ENCODE measurements at places on chromosomes 11 and 22.

GRCh38 chr11:69684651-69685050 is 9.5 kb upstream of the LTO1 start:
- no peak for DNase-seq

GRCh38 chr22:39374191-39374590 is 24.4 kb downstream of the SYNGR1 start:
- no peak for DNase-seq

DNA sequence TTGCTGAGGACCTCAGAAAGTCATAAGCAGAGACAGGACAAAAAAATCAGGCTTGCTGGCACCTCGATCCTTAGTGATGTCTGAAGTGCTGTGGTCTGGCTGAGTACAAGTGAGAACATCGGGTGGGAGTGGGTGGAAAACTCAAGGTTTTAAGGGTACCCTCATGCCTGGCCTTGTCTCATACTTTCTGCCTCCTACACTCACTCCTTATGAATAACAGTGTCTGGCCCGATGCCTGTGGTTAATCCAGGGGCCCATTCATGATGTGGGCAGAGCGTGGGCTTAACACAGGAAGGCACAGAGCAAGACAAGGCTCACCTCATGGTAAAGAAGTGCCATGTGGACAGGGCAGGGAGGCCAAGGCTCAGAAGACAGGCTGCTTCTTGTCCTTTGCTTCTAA is 11.0 kb upstream of the UCP3 start:
- DNase-seq = no peak

DNA sequence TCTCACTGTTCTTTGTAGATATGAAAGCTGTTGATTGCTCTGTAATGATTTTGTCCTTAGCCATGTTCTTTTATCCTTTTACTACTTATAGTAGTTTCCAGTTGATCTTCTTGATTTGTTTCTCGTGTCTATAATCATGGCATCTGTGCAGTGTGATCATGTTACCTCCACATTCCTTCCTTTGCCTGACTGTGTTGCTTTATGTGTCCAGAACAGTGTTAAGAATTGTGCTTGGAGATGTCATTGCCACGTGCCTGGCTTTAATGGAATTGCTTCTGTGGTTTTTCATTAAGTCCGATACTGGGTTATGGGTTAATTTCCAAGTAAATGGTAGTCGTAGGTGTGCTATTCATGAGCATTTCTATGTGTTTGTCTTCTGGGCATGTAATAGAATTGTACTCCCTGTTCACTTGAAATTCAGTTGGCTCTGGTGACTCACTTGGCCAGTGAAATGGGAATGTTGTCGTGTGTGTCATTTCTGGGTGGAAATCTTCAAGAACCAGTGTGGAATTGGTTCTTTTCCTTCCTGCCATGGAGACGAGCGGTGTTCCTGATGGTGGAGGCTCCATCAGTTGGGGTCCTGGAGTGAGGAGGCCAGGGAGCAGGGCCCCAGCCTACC is 6.8 kb downstream of the GTSE1 start:
- DNase-seq = no peak

- DNase-seq = no peak
Observed at GRCh38 chr11:78710417-78710816, 135.8 kb upstream of the NARS2 start.

DNA sequence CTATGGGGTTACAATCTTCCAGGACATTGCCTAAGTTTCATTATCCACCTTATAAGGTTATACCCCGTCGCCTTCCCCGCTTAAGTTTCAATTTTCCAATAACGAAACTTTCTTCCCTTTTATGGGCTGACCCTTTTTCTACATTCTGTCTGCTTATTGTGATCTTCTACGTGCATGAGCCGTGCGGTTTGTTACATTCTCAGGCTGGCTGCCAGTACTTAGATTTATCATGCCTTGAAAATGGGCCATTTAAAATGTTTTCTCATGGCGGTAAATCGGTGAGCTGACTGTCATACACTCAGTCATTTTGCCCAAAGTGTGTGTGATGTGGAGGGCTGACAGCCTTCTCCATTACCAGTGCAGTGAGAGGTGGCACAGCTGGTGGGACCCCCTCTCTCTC is 23.3 kb downstream of the DGCR6L start:
- DNase-seq = no peak

- no peak for DNase-seq
Observed at GRCh38 chr11:75946531-75947530, 131.8 kb downstream of the UVRAG start.

DNA sequence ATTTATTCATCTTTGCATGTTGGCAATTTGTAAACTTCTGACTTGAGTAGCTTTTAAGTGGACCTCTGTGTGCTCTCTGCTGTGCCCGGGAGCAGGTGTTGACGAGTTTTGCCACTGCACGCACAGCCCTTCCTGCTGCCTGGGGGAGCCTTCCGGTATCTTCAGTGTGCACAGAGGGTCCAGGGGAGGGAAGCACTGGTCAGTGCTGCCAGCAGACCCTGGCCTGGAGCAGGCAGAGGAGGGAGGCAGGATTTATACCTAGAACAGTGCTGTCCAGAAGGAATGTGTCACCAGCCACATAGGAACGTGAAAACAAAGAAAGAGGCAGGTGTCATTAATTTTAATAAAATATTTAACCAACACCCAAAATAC is 403.6 kb downstream of the TBC1D22A start:
- no peak for DNase-seq

DNA sequence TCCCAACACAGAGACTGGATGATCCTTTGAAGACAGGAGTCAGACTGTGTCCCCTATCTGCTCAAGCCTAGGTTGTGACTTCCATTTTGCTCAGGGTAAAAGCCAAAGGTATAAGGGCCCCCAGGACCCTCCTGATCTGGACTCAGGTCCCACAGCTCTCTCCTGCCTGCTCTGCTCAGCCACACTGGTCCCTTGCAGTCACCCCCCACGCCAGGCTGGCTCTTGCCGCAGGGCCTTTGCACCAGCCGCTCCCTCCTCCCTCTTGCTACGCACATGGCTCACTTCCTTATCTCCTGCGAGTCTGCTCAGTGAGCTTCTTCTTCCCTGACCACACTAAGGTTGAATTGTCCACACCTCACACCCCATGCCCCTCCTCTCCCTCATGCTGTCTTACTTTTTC is 28.4 kb upstream of the CACNG2 start:
- DNase-seq = no peak

GRCh38 chr11:94303966-94304958 is at the start of gene IZUMO1R:
TSS of gene IZUMO1R (plus strand) at chr11:94304580. CDS start at chr11:94305637, 1,057 bp downstream.
- no peak for DNase-seq

DNA sequence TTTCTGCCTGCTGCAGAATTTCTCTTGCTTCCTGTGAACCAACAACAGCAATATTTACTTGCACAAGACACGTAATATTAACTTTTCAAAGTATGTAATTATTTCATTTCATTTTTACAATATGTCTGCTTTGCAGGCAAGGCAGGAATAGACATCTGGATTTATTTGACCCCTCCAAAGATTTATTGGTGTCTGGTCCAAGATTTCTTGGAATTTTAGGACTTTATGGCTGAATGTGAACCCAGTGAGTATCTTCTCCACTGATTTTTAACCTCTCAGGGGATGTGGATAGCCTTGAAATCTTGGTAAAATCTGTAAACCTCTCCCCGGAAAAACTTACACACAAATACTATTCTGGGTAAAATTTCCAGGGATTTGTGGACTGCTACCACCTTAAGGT is 61.5 kb downstream of the PKNOX2 start:
- DNase-seq = no peak

DNA sequence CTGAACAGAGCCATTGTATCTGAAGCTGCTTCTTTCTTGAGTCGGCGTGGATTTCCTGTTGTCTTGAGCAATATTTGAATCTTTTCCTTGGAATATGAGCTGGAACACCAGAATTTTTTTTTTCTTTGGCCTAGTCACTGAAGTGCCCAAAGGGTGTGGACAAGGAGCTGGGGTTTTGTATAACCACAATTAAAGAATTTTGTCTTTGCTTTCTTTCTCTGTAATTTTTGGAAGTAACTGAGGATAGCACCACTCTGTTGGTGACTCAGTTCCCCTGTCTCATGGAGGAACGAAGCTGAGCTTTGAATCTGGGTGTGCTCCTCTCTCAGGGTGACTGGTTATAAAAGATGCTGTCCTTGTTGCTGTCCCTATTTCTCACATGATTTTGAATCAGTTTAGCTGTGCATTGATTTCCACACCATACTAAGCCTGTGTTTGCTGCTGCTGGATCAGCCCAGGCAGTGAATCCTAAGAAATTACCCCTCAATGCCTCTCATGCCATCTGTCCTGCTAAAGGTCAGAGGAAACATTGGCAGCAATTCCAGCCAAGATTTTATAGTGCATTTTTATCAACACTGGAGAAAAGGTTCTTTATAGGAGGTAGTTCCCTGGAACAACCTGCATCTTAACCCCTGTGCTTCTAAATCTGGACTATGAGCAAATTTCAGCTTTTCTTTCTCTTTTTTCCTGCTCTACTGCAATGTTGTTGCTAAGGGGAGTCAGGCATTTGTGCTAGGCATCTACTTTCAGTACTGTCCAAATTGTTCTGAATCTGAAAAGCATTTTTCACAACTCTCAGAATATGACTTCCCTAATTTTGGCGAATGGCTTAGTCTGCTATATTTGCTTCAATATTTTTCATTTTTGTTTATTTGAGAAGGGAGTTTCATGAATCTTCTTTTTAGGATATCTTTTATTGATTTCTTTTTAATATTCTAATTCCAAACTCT is 540.8 kb downstream of the SOX6 start:
- no peak for DNase-seq

GRCh38 chr11:63603180-63603518 is 11.1 kb downstream of the PLAAT3 start:
- no peak for DNase-seq

DNA sequence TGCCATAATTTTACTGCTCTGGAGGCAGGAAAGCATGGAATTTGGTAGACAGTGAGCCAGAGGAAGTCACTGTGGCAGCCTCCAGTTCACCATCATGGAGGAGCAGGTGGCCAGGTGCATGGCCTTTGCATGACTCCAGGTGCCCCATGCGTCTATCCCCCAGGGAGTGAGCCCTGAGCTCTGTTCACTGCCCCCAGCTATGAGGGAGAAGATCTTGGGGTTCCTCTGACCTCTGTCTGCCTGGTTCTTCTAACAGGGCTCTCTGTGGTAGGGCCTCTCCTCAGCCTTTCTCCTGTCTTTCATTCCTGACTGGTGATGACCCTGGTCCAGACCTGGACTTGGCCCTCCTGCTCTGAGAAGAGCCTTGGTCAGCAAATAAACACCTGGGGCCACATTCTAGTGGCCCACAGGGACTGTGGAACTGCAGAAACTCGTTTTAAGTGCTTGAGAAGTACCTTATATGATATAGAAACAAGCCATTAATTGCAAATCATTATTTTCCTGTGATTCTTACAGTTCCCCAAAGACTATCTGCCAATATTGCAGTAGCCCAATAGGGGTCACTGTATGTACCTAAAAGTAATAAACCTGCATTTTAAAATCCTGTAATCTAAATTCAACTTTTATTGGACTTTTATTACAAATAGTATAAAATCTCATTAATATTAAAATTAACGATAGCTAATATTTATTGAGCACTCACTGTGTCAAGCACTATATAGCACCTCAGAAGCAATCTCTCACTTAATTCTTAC is 120.0 kb upstream of the SYT13 start:
- no peak for DNase-seq

DNA sequence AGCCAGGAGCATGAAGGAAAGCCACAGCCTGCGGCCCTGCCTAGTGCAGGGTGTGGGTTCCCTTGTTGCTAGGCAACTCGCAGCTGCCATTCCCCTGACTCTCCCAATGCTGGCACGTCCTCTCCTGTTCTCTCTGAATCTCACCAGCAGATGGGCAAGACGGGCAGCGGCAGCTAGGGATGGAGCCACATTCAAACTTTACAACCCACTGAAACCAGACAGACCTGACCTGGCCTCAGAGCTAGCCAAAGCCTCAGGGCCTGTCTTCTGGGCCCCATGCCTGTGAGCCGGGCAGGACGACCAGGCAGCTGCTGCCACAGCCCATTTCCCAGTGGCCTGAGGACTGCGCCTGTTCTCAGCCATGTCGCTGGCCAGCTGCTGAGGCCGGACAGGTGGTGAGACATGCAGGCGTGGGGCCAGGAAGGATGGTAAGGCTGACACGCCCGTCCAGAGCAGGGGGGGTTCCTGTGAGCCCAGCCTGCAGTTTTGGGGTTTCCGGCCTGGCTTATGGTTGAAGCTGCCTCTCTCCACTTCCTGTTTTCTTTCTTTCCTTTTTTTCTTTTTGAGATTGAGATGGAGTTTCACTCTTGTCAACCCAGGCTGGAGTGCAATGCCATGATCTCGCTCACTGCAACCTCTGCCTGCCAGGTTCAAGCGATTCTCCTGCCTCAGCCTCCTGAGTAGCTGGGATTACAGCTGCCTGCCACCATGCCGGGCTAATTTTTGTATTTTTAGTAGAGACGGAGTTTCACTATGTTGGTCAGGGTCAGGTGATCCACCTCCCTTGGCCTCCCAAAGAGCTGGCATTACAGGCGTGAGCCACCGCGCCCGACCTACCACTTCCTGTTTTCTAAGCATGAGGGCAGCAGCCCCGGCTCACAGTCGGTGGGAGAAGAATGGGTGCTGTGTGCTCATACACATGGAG is 4.1 kb downstream of the SUN2 start:
- no peak for DNase-seq

DNA sequence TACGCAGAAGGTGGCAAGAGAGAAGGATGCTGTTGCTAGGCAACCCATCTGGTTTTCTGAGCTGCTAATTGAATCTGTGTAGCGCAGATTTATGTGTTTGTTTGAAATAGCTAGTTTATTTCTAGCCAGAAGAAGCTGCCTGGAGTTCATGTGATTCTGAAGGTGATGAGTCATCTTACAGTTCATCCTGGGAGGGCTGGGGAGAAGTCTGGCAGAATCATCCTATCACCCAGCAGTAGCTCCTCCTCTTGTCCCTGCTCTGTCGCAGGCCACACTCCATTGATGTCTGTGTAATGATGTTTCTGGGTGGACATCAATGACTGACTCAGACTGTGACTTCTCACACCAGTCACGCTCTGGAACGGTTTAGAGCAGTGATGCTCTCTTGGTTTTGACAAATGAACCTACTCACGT is 4.8 kb upstream of the FBXO7 start:
- DNase-seq = no peak

GRCh38 chr11:77037057-77037456 is 2.9 kb downstream of the B3GNT6 start:
- DNase-seq = no peak

- DNase-seq = no peak
Observed at GRCh38 chr11:122714484-122714883, 59.0 kb downstream of the UBASH3B start.

- no peak for DNase-seq
Observed at GRCh38 chr11:9850224-9850895, 186.5 kb downstream of the SWAP70 start.

GRCh38 chr11:46247090-46247489 is 30.4 kb upstream of the CREB3L1 start:
- DNase-seq = no peak

GRCh38 chr11:18105086-18105801 is 638 bp downstream of the SAAL1 start:
- DNase-seq = no peak
